ENCODE measurements at places on chromosomes 1 and 21.

- DNase-seq: no peak
Observed at GRCh38 chr1:162389971-162390370, 8.4 kb downstream of the C1orf226 start.

GRCh38 chr1:54781023-54781723 is 16.9 kb upstream of the PARS2 start:
- peak; percentile 46 for DNase-seq

DNA sequence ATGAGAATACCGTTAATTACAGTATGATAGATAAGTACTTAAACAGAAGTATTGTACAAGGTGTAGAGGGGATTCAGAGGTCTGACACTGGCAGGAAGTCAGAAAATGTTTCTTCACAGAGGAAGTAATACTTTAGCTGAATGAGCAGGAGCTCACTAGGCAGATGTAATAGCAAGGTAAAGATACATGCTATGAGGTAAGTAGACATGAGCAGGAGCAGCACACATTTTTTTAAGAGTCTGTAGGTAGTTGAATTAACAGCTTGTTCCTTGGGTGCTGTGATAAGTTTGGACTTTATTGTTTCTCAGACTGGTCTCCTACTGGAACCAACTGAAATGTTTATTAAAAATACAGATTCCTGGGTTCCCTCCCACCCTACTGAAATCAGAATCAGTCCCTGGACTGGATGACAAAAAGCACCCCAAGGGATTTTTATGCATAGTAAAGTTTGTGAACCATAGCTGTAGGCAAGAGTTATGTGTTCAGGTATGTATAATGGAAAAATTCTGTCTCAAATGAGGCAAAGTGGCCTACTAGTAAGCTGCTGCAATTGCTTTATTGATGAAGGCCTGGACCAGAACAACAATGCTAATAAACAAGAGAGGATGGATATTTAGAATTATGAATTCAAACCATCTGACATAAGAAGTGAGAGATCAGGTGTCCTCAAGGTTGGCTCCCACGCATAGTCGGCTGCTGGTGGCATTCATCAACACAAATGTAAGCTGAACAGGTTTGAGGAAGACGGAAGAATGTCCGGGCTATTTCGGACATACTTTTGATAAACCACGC is 902 bp downstream of the AP4B1 start:
- DNase-seq: no peak

GRCh38 chr1:186487163-186487562 is 26.2 kb upstream of the PDC start:
- no peak for DNase-seq

DNA sequence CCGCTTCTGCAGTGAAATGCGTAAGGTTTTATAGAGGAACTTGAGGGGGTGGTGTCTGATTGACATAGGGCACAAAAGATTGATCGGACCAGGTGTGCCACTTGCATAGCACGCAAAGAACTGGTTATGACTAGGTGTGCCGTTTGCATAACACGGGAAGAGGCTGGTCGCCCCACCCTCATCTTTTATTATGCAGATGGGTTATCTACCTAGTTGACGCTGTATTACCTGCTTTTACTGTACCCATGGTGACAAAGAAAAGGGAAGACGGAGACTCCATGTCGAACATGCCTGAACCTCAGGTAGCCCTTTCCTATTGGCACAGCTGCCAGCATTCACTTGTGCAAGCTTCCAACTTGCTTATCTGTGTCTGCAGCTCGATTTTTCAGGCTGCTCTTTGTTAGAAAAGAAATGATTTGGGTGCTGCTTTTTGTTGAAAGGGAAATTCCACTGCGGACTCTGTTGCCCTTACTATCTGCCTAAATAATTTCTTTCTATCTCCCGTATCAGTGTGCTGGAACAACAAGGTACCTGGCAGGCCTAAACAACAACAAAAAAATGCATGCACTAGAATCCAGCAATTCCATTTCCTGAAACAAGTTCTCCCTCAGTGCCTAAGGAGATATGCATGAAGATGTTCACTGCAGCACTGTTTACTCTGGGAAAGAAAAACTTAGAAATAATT is 194.4 kb upstream of the KAZN start:
- no peak for DNase-seq

- DNase-seq: no peak
Observed at GRCh38 chr1:15283526-15283925, 36.5 kb downstream of the FHAD1 start.

- DNase-seq: peak; percentile 67
Observed at GRCh38 chr1:177780096-177780700, 189.7 kb downstream of the SEC16B start.

GRCh38 chr1:241311056-241311746 is 45.8 kb downstream of the RGS7 start:
- no peak for DNase-seq

GRCh38 chr1:173020138-173020750 is 30.5 kb downstream of the TNFSF18 start:
- peak; percentile 8 for DNase-seq

DNA sequence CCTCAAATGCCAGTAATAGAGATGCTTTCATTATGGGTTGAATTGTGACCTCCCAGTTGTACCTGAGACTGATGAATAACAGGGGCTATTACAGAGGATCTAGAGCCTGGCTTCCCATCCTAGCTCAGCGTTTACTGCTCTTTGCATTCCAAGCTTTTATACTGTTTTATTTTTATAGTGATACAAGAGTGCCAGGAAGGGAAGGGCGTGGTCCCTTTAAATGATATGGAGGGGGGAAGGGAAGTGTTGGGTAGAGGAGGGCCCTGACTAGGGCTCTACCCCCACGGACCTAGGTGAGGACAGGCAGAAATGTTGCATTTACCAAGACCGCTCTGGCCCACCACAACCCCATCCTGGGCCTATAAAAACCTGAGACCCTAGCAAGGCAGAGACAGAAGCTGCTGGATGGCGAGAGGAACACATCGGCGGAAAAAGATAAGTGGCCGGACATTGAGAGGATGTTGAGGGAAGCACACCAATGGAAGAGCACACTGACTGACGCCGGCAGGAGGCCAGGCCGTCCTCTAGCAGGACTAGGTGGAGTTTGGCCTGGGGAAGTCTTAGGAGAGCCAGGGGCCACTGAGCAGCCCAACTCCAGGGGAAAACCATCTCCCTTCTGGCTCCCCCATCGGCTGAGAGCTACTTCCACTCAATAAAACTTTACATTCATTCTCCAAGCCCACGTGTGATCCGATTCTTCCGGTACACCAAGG is 1025.9 kb downstream of the TTLL7 start:
- no peak for DNase-seq

GRCh38 chr21:14383596-14384180 is 742 bp upstream of the HSPA13 start:
- DNase-seq: no peak

DNA sequence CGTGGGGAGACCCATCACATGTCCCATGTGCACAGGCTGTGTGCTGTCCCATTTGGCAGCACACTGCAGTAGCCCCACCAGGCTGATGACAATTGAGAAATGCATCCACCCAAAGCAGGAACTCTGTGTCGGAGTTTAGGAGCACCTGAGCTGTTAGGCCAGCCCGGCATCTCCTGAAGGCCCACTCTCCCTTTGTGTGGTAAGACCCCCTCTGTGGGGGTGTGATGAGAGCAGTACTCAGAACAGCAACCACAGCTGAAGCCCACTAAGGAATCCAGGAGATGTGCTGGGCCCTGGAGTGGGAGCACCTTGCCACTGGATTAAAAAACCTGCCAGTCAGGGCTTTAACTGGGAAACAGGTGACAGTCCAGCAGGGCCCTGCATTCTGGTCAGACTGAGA is 37.2 kb downstream of the FCRL5 start:
- DNase-seq: no peak

DNA sequence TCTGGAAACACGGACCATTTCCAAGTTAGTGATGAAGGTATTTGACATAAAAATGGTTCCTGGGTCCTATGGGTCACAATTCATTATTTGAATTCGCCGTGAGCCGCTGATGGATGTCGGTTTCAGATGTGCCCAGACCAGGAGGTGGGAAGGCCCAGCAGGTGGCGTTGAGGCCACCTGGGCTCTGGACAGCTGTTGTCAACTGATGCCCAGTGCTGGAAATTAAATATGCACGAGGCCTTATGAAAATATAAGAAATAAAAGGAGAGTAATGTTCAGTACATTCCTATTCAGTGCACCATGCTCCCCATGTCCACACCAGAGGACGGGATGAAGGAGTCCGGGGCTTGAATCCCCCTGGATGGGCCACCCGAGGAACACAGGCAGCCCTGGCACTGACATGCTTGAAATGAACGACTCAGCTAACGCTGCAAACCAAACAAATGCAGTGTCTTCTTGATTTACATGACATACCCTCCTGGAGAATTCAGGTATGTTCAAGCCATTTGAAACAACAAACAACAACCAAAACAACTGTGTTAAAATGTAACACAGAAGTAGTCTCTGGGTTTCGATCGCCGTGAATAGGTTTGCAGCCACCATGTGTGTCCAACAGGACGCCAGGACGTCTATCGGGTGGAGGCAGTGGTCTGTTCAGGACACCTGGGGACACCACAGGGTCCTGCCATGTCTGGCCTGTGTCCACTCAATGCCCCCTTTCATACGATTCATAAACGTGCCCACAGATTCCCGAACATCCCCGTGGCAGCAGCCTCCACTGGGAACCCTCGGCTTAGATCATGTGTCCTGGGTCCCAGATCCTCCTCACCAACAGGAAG is 6.1 kb downstream of the TFF3 start:
- no peak for DNase-seq

DNA sequence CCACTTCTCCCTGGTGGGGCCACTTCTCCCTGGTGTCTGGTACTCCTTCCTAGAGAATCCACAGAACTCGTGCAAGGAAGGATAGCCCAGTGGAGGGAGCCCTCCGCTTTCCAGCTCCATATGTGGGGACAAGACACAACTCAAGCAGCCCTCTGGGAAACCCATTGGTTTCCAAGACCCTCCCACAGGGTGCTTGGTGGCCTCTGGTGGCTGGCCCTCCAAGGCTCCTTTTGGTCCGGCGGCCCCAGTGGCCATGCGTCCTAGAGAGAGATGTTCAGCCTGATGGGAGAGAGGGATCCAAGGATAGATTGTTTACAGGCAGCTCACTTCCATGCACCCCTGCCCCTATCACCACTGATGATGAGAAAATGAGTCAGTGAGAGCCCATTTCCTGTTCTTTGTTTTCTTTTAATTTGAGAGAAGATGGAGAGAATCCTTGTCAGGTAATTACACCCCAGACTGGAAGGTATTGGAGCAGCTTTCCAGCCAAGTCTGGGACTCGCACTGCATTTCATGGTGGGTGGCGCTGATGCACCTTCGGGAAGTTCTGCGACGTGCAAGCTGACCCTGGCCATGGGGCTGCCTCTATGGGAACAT is 486.2 kb upstream of the VAMP3 start:
- DNase-seq: no peak

- DNase-seq: no peak
Observed at GRCh38 chr1:216721062-216721461, 2.2 kb downstream of the ESRRG start.

DNA sequence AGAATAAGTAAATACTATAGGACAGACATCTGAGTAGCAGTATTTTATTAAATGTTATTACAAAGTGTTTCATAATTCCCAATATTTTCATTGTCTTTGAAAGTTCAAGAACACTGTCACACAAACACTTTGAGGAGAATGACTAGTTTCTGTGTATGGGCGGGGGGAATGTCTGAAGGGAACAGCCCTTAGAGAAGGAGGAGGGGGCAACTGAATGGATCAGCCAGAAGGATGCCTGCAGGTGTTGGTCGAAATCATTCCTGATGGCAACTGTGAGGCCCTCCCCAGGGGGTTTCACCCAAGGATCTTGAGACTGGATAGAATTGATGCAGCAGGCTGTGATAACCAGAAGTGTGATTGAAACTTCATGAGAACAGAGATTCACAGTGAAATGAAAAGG is 223.2 kb upstream of the C1orf87 start:
- no peak for DNase-seq

- DNase-seq: peak; percentile 49
Observed at GRCh38 chr1:118147522-118147921, 37.5 kb downstream of the SPAG17 start.

- no peak for DNase-seq
Observed at GRCh38 chr1:185541871-185542301, 192.3 kb upstream of the HMCN1 start.

DNA sequence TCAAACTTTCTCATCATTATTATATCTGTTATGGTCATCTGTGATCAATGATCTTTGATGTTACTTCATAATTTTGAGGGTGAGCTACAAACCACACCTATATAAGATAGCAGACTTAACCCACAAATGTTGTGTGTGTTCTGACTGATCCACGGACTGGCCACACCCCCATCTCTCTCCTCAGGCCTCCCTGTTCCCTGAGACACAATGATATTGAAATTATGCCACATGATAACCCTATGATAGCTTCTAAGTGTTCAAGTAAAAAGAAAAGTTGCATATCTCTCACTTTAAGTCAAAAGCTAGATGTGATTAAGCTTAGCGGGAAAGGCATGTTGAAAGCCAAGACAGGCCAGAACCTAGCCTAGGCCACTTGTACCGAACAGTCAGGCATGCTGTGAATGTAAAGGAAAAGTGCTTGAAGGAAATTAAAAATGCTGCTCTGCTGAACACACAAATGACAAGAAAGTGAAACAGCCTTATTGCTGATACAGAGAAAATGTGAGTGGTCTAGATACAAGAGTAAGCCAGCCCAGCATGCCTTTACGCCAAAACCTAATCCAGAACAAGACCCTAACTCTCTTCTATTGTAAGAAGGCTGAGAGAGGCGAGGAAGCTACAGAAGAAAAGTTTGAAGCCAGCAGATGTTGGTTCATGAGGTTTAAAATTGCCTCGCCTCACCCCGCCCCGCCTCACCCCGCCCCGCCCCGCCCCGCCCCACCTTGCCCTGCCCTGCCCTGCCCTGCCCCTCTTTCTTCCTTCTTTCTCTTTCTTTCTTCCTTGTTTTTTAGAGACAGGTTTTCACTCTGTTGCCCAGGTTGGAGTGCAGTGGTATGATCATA is 16.5 kb downstream of the CTSS start:
- no peak for DNase-seq

DNA sequence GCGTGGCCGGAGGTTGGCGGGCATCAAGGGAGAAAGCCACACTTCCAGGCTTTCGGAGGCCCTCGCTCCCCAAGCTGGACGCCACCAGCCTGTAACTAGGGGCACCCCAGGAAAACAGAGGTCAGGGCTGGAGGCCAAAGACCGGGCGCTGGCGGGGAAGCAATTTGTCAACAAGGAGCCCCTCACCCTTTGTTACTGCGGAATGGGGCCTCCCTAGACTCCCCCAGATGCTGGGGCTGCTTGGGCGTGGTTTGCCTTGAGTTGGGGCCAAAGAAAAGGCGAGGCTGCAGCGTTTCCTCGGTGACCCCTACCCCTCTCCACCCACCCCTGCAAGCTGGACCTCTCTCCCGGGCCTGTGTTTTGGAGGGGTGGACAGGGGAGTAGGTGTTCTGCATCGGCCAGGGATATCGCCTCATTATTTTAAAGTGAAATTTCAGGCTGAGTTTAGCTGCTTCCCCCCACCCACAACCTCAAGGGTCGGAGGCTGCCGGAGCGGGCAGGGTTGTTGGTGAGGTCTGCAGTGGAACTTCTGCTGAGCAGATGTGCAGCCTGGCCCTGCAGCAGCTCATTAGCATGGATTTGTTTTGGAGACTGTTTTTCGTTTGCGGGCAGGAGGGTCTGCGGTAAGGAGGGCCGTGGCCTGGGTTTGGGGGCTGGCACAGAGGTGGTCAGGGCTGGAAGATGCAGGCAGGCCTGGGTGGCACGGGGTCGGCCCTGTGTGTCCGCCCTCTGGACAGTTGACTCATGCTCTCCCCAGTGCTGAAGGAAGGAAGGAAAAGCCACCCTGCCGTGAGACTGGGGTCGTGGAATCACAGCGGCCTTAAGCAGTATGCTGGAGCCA is 1.5 kb downstream of the NBL1 start:
- no peak for DNase-seq
